Kidney glomerular epithelial cell (primary cell): ENCODE measurements at places on chromosomes 13 and 19.

DNA sequence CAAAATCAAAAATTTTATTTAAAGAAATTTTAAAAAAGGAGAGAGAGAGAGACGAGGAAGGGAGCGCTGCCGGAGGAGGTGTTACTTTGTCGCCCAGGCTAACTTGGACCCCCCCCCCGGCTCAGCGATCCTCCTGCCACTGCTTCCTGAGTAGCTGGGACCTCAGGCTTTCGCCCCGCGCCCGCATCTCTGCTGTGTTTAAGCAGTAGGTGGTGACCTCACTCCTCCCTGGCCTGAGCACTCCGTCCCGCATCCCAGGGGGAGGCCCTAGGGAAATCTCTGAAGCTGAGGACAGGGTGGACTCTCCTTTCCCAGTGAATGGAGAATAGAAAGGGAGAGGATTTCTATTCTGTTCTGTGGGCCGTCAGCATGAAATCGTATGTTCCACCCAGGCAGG is 485 bp upstream of the ZNF845 start:
- no peak for DNase-seq

- no peak for DNase-seq
Observed at GRCh38 chr19:6970443-6970842, 50.8 kb downstream of the MBD3L2B start.

DNA sequence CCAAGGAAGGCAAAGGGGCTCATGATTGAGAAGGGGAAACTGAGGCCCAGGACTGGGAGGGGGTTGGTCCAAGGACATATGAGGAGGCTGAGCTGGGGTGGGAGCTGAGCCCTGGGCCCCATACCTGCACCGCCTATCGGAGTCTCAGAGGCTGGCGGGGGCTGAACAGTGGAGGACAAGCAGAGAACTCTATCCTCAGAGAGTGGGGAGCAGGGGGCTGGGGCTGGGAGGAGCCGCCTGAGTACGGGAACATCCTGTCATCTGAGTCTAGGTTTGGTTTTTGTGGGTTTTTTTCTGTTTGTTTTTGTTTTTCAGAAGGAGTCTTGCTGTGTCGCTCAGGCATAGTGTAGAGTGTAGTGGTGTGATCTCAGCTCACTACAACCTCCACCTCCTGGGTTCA is 6.2 kb downstream of the ARRDC2 start:
- no peak for DNase-seq

DNA sequence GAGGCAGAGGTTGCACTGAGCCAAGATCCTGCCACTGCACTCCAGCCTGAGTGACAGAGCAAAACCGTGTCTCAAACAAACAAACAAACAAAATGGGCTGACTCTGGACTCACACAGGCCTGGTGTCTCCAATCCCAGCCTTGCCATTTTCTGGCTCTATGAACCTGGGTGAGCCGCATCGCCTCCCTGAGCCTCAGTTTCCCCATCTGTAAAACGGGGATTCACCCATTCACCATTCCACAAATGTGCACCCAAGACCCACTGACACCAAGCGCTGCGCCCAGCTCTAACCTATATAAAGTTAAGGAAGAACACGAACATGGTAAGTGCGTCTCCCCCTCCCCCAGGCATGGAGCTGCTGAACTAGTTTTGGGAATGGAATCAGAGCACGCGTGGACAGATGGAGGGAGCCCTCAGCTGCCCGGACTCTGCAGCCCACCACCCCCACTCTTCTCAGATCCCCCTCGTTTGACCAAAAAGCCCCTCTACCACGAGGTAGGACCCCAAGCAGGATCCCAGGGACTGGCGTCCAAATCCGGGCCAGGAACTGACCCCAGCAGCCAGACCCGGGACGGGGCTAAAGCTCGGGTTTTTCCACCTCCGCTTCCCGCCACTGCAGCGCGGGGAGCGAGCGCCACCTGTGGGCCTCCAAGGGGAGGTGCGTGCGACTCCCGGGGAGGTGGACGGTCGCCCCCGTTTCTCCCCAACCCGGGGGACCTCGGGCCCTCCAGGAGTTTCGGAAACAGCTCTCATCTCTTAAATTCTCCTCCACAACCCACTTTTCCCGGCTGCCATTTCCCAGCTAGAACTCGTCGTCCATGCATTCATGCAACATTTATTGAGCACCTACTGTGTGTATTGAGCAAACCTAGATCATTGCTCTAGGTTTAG is 33.0 kb upstream of the ADGRE5 start:
- no peak for DNase-seq
